ENCODE measurements at places on chromosomes 7 and 10.

- DNase-seq, result no peak
Observed at GRCh38 chr7:151941009-151941408, 15.2 kb upstream of the GALNTL5 start.

DNA sequence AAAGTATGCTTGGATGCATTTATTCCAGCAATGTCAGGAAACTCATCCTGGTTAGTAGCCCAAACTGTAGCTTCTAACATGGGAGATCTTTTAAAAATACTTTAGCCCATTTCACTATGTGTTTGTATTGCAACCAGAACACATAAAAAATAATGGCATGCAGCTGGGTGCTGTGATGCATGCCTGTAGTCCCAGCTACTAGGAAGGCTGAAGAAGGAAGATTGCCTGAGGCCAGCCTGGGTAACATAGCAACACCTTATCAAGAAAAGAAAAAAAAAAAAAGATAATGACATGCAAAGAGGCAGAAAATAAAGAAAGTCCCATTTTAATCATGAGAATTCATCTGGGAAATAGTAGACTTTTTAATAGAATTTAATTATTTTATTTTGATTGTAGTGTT lies 517.0 kb upstream of the TEX47 start:
- DNase-seq, result no peak

GRCh38 chr10:123284022-123284421 lies 129.8 kb downstream of the BUB3 start:
- DNase-seq, result no peak

- DNase-seq, result no peak
Observed at GRCh38 chr10:29881811-29882210, 177.6 kb downstream of the JCAD start.

- DNase-seq, result no peak
Observed at GRCh38 chr7:71348821-71349681, 217.1 kb downstream of the GALNT17 start.

GRCh38 chr7:142418326-142418725 lies 160.5 kb upstream of the PRSS58 start:
- DNase-seq, result no peak

DNA sequence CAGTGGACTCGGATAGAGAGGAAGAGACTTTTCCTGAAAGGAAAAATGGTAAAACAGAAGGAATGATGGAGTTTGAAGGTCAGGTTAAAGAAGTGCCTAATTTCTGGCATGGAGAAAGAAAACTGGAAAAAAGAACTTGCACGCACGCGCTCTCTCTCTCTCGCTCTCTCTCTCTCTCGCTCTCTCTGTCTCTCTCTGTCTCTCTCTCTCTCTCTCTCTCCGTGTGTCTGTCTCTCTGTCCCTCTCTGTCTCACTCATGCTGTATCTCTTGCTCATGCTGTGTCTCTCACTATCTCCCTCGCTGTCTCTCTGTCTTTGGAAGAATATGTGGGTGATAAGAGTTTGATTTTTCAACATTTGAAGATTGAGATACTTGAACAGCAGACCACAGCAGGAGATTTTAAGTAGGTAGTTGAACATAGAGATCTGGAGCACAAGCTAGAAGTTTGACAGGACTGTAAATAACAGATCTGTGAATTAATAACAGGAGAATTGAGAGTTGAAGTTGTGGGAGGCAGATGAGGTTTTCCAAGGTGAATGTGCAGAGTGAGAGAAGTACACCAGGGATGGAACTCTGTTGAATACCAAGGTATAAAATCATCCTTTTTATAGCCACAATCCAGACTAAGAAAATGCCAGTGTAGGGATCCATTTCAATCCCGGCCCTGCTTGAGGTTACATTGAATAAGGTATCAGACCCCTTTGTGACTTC lies 33.1 kb downstream of the ADD3 start:
- DNase-seq, result no peak

GRCh38 chr7:48617993-48618392 lies 306.4 kb upstream of the CDC14C start:
- no peak for DNase-seq

Measured in globus pallidus (tissue), 1 donor.